ENCODE measurements at places on chromosomes 2 and 18.

DNA sequence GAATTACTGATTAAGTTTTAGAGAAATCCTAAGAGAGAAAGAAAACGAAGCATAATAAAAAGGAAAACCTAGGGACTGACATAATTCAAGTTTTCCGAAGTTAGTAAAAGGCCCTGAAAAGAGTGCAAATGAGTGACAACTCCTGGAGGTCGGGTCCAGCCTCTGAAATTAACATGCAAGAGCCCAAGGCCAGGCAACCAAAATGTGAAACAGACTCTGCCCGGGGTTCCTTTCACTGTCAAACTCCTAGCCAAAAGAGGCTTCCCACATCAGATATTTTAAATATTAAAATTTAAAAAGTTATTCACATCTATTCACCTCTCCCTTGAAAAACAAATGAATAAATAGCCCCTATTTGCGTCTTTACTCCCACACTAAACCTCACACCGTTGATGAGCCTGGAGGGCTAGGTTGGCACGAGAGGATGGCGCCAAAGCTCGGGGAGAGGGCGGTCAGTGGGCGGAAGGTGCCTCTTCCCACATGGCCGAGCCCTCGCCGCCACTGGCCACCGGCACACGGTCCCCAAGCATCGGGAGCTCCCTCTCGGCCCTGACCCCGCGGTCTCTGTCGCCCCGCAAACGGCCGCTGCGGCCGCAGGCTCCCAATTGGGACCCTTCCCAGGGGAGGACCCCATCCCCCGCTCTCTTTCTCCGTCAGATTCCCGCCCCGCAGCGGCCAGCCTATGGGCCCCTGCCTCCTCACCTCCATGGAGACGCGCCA, 630 bp downstream of the PPM1G start:
- no peak for DNase-seq

DNA sequence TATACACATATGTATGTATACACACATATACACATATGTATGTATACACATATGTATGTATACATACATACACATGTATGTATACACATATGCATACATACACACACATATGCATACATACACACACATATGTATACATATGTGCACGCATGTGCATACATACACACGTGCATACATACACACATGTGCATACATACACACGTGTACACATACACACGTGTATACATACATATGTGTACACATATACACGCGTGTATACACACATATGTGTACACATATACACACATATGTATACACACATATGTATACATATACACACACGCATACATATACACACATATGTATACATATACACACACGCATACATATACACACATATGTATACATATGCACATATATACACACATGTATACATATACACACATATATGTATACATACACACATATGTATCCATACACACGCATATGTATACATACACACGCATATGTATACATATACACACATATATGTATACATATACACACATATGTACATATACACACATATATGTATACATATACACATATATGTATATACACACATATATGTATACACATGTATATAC, 21.5 kb downstream of the NABP1 start:
- DNase-seq = no peak

DNA sequence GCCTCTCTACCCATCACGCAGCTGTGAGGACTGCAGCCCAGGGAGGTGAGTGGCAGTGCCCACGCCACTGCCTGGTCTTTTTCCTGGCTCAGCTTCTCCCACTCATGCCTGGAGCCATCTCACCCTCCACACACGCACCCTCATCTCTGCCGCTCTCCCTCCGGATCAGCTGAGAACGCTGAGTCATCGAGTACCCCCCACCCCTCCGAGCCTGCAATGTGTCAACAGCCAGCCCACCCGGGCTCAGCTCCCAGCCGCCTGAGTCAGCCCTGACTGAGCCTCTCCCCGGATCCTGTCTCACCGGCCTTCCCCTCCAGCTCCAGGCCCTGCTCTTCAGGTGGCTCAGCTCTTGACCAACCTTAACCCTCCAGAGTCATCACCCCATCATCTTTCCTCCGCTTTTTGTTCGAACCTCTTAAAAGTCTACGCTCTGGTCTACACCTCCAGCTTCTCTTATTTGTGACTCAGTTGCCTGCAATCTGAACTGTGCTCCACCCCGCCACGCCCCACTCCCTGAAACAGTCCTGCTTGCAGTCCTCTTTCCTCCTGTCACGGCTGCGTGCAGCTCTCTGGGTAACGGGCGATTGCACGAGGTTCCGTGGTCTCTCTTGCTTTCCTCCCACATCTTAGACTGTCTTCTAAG, 94.4 kb upstream of the ASAP2 start:
- no peak for DNase-seq

GRCh38 chr2:195659114-195659513, 2.1 kb downstream of the SLC39A10 start:
- no peak for DNase-seq

GRCh38 chr2:60972889-60973656, 44.4 kb upstream of the PEX13 start:
- no peak for DNase-seq

- DNase-seq = no peak
These were observed 217.6 kb upstream of the FN1 start for GRCh38 chr2:215653344-215654030.

- DNase-seq = no peak
These were observed 618.7 kb upstream of the ZEB2 start for GRCh38 chr2:145138626-145139025.

- DNase-seq = no peak
These were observed 81.6 kb downstream of the ASAP2 start for GRCh38 chr2:9288233-9288632.

DNA sequence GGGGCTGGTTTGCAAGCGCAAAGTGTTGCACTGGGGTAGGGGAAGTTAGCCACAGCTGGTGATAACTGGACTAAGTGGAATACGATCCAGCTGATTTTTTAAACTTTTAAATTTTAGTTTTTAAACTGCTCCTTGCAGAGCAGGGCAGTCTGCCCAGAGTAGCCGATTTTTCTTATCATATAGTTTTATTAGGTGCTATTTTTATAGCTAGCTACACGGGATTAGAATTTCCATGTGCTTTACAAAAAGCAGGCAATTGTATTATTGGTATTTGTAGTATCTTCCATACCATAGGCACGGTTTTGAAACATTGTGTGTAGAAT, 9.6 kb downstream of the CPLX4 start:
- no peak for DNase-seq

DNA sequence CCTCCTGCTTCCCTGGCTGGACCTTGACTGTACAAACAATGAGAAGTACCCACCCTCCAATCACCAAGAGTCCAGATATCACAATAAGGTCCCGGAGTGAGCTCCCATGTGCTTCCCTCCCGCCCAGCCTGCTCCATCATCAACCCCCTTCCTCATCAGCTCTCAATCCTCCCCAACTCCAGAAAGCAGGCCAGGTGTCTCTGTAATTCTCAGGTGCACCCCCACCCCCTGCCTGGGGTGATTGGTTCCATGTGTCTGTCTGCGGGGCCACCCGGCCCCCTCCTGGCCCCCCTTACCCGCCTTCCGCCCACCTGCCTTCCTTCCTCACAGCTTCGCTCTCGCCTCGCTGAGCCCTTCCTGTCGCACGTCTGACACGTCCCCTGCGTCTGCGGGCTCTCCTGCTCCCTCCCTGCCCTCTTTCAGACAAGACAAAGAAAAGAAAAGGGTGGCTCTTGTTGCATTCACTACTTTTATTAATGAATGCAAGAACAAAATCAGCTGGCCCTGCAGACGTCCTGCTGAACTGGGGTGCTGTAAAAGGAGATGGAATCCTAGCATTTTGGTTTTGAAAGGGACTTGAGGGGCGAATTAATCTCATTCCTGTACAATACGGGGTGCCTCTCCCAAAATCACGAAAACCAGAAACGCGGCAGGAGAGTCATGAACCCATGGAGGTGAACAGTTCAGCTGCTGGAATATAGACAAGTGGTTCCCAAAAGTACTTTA, 26.5 kb upstream of the IGFBP2 start:
- DNase-seq = no peak

- DNase-seq = no peak
These were observed 5.3 kb downstream of the KLF11 start for GRCh38 chr2:10048501-10049171.

DNA sequence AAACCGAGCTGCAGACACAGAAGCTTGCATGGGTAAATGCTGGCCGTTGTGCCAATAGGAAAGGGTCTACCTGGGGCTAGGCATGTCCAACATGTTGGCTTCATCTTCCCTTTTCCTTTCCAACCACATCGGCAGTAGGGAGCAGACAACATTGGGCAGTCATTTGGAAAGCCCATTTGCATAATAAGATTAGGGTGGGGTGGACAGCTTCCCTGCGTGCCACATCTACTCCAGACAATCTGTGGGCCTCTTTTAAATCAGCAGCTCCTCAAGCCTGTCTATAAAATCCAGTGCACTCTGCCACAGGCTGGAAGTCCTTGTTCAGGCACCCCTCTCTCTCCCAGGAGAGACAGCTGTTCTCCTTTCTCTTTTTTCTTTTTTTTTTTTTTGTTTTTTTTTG, 203.6 kb upstream of the KYNU start:
- DNase-seq = no peak

DNA sequence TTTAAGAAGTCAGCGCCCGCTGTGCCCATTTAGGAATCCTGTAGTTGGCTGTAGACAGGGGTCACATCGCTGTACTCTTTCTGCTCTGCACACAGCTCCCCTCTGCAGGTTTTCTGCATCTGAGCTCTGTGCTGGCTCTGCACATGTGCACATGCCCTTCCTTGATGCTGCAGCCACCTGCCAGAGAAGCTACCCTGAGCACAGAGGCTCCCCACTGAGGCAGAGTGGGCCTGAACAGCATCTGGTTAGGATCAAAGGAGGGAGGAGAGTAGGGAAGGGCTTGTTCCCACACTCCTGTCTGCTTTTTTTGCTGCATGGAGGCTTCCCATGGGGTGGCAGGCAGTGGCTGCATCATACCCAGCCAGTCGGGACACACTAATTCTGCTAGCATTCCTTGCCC, 238.9 kb downstream of the FHOD3 start:
- DNase-seq = no peak

DNA sequence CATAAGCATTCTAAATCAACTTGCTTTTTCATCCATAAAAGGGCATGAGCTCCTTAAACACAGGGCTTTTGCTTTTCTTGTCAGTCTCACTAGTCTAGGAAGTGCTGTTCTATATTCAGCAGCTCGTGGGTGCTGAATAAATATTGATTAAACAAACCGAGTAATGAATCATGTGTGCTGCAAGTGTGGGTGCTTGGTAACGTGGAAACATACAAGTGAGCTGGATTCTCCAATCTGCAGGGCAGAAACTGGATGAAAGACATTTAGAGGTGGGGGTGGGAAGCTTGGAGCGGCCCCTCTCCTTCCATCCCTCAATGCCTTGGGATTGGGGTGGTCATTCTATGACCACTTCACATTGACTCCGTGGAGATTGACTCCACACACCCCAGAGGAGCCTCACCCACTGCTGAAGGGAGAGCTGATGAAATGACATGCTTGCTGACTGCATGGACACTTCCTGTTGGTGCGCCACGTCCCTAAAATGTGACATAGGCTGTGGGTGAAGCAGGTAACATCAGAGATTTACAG, 114.6 kb downstream of the DOCK10 start:
- peak; percentile 34 for DNase-seq

DNA sequence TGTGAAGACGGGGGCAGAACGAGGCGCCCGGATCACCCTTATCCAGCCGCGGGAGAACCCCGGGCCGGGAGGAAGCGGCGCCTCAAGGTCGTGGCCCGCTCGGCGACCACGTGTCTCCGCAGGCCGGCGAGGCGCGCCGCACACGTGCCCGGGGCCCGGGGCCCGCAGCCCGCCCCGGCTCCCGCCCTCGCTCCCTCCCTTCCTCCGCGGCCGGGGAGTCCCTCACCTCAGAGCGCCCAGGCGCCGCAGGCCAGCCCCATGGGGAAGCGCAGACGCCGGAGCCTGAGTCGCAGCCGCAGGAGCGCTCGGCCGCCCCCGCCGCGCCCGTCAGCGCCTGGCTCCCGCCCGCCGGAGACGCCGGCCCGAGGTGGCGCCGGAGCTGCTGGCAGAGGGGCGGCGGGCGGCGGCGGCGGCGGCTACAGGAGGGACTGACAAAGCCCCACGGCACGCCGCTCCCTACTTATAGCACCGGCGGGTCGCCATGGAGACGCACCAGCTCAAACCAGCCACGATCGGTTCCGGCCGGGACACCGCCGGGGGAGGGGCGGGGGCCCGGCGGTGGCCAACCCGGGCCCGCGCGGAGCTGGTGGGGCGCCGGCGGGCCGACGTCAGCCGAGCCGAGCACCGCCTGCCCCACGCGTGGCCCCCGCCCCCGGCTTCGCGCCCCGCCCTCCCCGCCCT, at the start of gene ODC1:
TSS of gene ODC1 (minus strand) at position 433 of the 681 bp plus-strand sequence. CDS start 3,295 bp downstream, outside the sequence.
- peak; percentile 99 for DNase-seq

- DNase-seq = no peak
These were observed 12.2 kb downstream of the RAB31 start for GRCh38 chr18:9720327-9720726.

GRCh38 chr2:29281086-29281915, 166.1 kb downstream of the CLIP4 start:
- DNase-seq = no peak

DNA sequence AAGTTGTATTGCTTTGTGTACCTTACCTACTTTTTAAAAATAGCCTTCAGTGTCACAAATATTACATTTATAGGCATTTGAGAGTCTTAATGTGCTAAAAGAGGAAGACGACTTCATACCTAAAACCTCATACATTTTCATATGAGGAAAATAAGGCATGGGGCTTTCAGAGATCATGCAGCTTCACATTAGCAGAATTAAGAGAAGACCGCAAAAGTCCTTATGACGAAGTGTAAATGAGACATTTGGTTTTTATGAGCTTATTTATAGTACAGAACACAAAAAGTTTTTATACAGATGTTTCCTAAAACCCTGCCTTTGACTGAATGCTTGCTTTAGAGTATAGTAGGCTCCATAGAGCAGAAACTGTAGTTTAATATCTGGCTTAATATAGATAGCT, 10.1 kb upstream of the CCDC138 start:
- DNase-seq = no peak

DNA sequence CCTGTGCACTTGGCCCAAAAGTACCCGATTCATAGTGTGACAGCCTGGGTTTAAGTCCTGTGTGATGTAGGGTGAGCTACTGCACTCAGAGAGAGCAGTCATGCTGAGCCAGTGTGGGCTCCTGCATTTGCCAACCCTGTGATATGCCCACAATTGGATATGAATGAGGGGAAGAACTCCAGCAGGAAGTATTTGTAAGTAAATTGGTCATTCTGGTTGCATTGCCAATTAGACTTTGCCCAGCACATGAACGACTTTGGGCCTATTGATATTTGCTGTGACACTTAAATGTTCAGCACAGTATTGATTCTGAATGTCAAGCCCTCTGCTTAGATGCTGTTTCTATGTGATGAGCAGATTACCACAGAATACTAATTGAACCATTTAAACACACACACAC, 570.9 kb downstream of the PIK3C3 start:
- no peak for DNase-seq
